ENCODE measurements at places on chromosomes 3 and 15.

DNA sequence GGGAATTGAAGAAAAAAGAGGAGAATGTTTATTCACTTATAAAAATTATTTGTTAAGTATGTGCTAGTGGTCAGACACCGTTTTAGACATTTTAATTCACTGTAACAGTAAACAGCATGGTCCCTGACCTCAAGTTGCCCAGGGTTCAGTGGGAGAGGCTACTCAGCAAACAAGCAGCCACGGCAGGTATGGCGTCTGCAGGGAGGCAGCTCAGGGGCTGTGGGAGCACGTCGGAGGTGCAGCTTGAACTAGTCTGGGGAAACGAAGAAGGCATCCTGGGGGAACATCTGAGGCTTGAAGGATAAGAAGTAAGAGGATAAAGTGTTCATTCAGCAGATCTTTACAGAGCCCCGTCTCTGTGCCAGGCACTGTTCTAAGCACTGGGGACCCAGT lies 66.0 kb downstream of the CRTC3 start:
- DNase-seq: no peak

DNA sequence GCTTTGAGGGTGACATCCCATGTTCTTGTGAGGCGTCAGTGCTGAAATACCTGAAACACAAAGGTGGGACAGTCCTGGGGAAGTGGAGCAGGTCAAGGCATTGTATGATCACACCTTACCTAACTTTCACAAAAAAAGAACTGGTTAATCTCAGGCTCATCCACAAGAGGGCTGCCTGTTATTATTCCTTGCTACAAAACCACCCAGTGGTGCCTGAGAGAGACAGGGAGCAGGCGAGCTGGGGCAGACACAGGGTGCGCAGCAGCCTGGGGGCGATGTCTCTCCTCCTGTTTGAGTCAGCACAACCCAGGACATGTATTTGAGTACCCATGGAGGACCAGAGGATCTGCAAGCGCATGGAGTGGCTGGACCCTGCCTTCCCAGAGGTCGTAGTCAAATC lies 316.8 kb upstream of the ATP10A start:
- no peak for DNase-seq

- no peak for DNase-seq
These were observed 46.2 kb downstream of the SHQ1 start for GRCh38 chr3:72802001-72802400.

- no peak for DNase-seq
These were observed 1.8 kb downstream of the ANP32A start for GRCh38 chr15:68818769-68819494.

- no peak for DNase-seq
These were observed 74.9 kb upstream of the MFGE8 start for GRCh38 chr15:88987934-88988671.

GRCh38 chr3:13200946-13201345 lies 127.7 kb upstream of the IQSEC1 start:
- DNase-seq: no peak

DNA sequence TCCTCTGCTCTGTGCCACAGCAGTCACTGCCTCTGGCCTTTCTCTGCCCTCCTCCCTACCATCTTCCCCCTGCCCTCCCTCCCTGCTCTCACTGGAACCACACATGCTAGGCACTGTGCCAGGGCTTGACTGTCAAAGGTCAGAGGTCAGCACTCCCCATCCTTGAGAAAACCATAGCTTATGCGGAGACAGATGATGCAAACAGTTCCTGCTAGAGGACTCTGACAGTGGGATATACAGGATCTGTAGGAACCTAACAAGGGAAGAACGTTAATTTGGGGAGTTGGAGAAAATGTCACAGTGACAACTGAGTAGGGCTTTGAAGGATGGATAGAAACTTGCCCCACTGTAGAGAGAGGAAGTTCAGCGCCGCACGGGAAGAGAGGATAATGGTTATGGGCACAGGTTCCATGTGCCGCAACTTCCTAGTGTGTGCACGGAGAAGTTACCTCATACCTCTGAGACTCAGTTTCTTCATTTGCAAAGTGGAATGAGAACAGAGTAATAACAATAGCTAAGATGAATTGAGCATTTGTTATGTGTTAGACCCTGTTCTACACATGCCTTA lies 29.3 kb upstream of the XYLB start:
- no peak for DNase-seq

GRCh38 chr3:137845194-137845593 lies 81.1 kb downstream of the SOX14 start:
- no peak for DNase-seq

GRCh38 chr15:29143293-29143692 lies 126.3 kb downstream of the NSMCE3 start:
- DNase-seq: no peak

DNA sequence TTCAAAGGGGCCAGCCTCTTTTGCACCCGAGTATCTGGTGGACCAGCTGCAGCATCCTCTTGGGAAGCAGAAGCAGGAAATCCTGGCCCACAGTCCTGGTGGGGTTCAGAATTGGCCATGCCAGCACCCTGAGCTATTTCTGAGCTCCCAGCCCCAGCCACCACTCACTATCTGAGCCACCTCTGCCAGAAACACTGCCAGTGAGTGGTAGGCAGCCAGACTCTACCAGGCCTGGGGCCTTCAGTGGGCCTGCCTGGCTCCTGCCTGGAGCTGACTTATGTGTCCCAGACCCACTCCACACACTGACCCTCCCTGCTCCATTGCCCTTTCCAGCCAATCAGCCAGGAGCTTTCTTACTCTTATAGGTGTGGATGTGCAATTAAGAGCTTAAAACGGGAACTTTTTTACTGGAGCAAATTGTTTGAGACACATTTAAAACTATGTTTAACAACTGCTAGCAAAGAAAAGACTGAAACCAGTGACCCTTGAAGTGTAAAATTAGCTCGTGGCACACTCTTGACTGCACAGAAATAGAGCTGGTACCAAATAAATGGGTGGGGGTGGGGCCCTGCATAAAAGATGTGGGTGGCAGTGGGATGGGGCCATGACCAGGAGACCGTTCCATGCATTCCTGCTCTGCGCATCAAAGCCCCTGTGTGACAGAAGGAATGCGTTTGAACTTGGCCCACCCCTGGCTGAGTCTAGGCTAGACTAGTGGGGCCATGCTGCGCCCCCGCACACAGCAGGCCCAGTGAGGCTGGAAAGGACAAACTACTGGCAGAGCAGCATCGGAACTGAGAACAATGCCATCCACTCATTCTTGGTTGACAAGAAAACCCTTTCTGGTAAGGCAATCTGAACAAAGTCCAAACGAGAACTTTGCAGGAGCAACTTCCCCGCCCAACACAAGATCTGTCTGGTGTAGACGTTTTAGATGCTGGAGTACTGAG lies 48.0 kb downstream of the CTNNB1 start:
- no peak for DNase-seq

DNA sequence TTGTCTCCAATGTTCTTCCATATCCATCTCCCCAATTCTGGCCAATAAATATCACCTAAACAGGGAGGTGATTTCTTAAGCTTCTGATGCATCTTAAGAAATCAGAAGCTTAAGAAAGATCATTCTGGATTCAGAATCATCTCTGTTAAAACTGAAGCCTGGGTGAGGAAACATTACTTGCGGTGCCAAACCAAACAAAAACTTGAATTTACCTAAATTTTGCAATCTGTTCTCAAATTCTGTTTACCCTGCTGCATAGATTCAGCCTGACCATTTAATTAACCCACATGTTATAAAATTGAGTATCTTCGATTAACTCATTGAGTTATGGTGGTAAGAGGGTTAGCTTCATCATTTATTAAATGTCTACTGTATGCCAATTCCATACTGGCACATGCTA lies 204.4 kb upstream of the ZNF385D start:
- no peak for DNase-seq

GRCh38 chr3:194781617-194782016 lies 95.9 kb downstream of the FAM43A start:
- no peak for DNase-seq

GRCh38 chr3:150223558-150223957 lies 184.5 kb upstream of the TSC22D2 start:
- DNase-seq: no peak

GRCh38 chr3:194281306-194281705 lies 69.8 kb downstream of the CPN2 start:
- no peak for DNase-seq

DNA sequence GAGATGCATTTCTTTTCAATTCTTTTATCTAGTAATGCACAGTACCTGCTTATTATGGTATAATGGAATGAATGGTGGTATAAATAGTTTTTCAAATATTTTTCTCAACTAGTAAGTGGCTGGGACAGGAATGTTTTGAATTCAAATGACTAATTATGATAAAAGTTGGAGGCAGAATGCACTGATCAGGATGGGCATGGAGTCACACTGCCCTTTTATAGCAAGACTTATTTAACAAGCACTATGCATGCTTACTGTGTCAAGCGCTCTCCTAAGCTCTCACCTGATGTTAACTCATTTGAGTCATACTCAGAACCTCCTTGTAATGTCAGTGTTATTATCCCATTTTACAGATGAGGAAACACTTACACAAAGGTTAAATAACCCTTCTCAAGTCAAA lies 221.8 kb downstream of the FEZF2 start:
- no peak for DNase-seq

DNA sequence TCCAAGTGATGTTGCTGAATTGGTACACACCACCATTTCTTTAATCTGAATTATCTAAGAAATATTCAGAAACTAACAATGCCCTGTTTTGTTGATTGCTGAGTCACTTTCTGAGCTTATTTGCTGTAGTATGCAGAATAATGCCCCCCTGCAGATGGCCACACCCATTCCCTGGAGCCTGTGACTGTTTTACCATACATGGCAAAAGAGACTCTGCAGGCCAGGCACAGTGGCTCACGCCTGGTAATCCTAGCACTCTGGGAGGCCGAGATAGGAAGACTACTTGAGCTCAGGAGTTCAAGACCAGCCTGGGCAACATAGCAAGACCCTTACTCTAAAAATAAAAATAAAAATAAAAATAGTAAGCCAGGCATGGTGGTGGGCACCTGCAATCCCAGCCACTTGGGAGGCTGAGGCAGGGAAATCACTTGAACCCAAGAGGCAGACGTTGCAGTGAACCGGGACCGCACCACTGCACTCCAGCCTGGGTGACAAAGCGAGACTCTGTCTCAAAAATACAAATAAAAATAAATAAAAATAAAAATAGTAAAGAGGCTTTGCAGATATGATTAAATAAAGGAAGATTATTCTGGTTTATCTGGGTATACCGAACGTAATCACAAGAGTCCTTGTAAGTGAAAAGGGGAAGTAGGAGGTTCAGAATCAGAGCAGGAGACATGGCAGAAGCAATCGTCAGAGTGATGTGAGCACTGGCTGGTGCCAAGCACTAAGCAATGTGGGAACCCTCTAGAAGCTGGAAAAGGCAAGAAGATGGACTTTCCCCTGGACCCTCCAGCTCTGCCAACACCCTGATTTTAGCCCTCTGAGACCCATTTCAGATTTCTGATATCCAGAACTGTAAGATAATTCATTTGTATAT lies 19.0 kb downstream of the PCYT1A start:
- DNase-seq: no peak

DNA sequence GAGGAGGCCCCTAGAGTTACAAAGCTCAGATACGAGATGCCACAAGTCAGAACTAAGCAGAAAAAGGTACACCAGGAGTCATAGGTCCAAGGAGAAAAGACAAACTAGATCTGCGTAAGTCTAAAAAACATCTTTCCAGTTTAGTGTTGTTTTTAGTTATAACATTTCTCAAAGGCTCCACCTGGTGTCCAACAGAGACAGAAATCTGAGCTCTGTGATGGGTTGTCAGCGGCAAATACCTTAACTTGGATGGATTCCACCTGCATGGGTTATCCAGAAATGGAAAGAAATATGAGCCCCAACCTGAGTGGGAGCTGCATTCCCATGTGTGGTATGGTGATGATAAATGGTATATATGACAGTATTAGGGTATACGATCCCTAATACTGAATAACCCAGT lies 238.6 kb upstream of the CHRM5 start:
- DNase-seq: no peak

DNA sequence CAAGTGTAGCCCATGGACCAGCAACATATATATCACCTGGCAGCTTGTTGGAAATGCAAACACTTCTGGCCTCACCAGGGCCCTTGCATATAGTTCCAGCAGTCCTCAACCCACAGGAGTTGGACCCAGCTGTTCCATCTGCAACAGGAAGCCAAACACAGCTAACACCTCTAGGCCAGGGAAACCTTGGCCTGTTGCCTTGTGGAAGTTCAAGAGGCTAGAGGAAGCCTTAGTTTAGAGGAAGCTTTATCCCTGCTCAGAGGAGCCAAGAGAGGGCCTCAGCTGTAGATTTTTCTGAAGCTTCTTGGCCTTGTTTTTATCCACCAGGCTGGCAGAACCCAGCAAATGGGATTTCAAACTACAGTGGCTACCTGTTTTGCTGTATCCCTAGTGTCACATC lies 11.4 kb downstream of the FHIT start:
- no peak for DNase-seq

- DNase-seq: no peak
These were observed 456.9 kb upstream of the UBE2E2 start for GRCh38 chr3:22746221-22746620.

DNA sequence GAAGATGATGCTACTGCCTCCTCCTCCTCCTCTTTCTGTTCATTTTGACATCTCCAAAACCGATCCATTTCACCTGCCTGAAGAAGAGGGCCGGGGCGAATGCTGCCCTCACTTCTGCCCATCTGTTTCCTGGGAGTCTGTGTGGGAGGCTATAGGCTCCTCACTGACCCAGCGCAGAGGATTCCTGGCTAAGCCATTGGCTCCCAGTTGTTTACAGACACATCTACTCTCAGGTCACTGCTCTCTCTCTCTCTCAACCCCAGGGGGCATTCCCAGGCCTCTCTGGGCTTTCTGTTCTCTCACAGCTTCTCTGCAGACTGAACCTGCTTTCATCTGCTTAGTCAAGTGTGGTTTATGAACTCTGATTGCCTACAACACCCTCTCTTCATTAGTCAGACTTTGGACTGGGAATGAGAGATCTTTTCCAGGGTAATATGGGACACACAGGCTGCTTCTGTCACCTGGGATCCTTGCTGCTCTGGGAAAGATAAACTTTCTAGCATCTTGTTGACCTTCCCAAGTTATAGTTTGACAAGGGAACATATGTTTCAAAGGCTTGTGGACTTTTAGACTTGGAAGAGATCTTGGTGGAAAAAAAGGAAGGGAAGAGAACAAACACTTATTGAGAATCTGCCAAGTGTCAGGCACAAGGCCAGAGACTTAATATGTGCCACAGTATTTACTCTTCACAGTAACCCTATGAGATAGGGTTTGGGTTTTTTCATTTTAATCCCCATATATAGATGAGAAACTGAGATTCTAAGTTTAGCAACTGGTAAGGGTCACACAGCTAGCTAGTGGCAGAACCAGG lies 30.2 kb upstream of the USP3 start:
- DNase-seq: no peak

DNA sequence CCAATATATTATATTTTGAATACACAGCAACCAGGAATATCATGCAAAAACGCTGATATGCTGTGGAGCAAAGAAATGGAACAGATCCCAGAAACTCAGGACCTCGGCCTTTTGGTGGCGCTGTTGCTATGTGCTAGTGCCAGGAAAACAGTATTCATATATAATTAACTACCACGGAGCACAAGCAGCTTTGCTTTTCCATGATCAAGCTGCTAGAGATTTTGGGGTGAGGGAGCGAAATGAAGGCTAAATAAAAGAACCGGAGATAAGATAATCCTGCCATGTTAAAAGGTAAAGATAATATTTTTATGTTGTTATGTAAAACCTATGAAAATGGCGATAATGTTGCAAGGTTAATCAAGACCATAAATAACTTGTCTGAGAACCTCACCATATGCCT lies 157.7 kb upstream of the FAM3D start:
- no peak for DNase-seq

GRCh38 chr15:47813748-47814384 lies 96.6 kb downstream of the SEMA6D start:
- no peak for DNase-seq

All from BJ (cell line).